ENCODE measurements at places on chromosomes 2 and 18.

DNA sequence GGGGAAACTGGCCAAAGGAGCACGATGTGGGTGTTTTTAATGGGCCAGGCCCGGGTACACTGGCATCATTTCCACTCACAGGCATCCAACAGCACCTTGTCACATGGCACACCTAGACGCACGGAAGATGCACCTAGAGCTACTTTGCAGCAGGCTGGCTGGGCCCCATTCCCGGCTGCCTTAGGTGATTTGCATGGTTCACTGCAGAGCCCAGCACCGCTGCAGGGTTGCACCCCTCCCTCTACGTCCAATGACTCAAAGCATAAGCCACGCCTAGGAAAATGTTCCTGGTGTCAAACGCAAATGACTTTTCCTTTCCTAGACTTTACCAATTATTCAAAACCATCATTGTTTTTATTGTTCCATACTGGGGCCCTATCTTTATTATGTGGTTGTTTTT, 222.9 kb downstream of the EIPR1 start:
- no peak for DNase-seq

- DNase-seq, result peak; percentile 56
Measured at GRCh38 chr2:159797543-159798375, at the start of gene CD302. CD302 (minus strand) TSS chr2:159798208; CDS start chr2:159798198, 10 bp downstream.

- DNase-seq, result no peak
Measured at GRCh38 chr2:11542275-11542819, 8.5 kb downstream of the GREB1 start.

GRCh38 chr18:8627107-8627472, 17.9 kb downstream of the RAB12 start:
- DNase-seq, result no peak

DNA sequence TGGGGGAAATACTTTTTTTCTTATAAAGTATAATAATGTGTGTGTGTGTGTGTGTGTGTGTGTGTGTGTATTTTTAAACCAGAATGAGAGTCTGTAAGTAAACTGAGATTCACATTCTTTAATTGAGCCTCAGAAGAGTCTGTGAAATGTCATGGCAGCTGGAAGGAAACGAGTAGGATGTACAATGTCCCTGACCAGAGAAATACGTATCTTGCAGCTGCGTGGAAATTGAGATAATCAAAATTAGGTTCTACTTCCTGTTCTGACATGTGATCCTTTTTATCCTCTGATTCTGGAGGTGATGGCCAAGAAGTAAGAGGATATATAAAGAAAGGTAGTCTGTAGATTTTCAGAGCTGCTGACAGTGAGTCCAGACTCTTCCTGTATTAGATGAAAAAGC, 50.0 kb downstream of the SH3RF3 start:
- no peak for DNase-seq

DNA sequence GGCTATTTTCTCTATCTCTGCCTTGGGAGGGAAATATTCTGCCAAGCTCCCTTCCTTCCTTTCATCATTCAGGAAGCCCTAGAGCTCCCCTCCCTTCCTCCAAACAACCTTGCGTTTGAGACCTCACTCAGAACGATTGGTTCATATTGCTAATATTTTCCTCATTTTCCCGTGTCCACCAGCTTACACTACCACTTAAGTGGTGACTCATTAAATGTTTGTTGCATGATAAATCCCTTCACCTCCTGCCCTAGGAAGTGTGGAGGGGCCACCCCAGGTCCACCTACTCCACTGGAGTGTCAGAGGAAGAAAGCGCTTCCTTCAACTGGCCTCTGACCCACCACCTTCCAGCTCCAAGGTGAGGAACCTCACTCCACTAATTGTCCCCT, 2.3 kb upstream of the LPIN2 start:
- no peak for DNase-seq

DNA sequence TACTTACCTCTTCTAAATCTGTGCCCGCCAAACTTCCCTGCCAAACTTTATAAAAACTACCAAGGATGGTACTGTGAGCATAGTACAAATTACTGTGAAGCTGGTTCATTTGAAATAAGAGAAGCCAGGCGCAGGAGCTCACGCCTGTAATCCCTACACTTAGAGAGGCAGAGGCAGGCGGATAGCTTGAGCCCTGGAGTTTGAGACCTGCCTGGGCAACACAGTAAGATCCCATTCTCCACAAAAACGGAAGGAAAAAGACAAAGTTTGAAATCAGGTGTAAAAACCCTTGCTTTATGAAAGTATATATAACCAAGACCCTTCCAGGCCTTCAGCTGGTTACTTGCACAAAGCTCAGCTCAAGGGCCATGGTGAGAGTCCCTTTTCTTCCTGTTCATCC, 5.9 kb downstream of the AMMECR1L start:
- no peak for DNase-seq

DNA sequence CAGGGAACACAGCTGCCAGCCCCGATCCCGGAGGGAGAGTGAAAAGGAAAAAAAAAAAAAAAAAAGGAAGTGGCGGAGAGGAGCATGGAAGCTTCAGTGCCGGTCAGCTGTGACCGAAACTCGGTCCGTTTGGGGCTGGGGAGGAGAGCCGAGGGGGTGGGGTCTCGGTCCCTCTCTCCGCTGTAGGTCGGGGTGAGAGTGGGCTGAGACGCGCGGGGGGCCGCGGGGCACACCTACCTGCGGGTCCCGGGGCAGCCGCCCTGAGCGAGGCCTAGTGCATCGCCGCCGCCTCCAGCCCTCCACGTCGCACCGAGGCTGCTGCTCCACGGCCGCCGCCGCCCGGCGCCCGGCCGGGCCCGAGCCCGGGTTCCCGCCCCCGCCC, 536 bp downstream of the VPS54 start:
- peak; percentile 54 for DNase-seq

GRCh38 chr2:224268441-224268840, 133.5 kb downstream of the FAM124B start:
- DNase-seq, result no peak

DNA sequence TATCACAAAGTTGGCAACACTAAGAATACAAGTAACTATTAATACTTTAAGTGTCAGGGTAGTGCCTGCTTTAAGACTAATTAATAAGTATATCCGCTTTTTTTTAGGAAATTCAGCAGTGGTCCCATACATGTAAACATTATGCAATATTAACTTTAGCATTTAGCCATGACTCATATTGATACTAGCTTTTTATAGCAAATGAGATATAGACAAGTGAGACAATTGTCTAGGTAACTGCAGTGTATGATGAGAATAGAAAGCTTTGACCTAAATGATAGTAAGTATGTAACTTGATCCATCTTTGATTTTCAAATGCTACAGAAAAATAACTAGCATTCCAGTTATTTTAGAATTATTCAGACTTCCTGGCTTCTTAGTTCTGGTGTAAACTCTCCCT, 27.4 kb upstream of the VRK2 start:
- DNase-seq, result no peak
